Central memory CD4-positive, alpha-beta T cell (primary cell): ENCODE measurements at places on chromosomes 3 and 15.
A peak's percentile ranks its signal among the peaks of the same experiment; 100 is the strongest.

DNA sequence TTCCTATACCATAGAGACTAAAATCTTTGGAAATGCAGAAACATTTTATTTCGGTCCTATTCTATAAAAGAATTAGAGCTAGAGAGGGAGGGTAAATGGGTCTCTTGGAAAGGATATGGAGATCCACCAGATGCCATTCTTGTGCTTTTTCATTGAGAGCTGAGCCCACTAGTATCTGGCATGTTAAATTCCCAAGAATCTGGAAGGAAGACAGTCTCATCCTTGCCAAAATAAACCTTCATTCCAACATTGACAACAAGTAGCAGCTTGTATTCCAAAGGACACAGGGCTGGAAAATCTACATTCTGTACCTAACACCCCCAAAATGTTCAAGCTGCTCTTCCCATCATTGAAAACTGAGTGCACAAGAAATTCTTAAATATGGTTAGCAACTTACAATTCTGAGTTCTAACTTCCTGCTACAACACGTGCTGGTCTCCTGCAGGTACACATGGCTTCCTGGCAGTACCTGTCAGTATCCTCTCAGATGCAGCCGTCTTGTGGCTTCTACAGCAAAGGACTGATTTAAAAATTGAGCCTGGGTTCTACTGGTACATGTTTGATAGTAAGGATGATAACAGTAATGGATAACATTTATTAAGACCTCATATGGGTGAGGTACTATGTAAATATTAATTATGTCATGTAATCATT lies 348.1 kb downstream of the SV2B start:
- no peak for DNase-seq

GRCh38 chr3:172104471-172105072 lies 65.2 kb downstream of the FNDC3B start:
- no peak for DNase-seq

GRCh38 chr3:187150599-187150998 lies 11.3 kb upstream of the RPL39L start:
- DNase-seq = peak; percentile 46

DNA sequence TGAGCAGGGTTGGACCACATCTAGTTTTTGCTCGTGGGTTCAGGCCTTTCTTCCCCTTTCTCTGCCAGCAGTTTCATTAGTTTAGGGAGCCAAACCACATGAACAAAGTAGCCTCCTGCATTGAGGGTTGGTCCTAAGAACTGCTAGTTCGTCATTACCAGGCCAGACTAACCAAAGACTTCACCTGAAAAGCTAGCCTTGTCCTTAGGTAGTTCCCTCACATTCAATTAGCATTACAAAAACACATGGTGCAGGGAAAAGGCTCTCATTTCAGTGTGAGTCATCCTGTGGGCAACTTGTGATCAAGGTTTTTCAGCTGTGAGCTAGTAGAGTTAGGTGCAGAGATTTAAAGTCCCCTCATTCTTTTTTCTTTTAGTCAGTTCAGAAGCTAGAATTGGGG lies 279.3 kb upstream of the CTNNB1 start:
- DNase-seq = no peak

- DNase-seq = no peak
These were observed 10.4 kb downstream of the NR2F2 start for GRCh38 chr15:96340598-96341512.

- no peak for DNase-seq
These were observed 180.0 kb upstream of the SMAD3 start for GRCh38 chr15:66885281-66885915.

DNA sequence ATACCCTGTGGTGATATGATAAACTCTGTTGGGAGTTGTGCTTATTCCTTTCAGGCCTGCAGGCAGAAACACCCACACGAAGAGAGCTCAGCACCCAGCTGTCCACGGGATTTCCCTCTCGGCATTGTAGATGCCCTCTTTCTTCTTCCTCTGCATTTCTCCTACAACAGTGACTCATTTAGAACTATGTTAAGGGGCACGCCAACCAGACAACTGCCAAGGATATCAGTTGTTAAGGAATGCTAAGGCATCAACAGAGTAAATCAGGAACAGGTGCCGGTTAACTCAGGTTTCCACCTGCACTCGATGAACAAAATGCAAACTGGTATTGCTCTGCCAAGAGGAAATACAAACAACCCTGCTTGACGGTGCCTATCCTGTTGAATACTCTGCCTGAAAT lies 270.0 kb upstream of the PEX5L start:
- no peak for DNase-seq
